MCF 10A (cell line): ENCODE measurements at places on chromosomes 7 and 10. TPM values are rescaled to one million over a fixed set of nuclear protein-coding genes. Genes with fewer than 3 reads are reported as not detected.
A peak's percentile ranks its signal among the peaks of the same experiment; 100 is the strongest.

LIPJ gene
- total RNA-seq = not detected in 2 replicates

HOGA1 gene
- 0.88 and 1.7 TPM in 2 replicates for total RNA-seq

HOXA5 gene
- 7.4 and 8.8 TPM in 2 replicates for total RNA-seq

GRCh38 chr10:101830322-101831168 is 12.3 kb upstream of the OGA start:
- H3K27ac ChIP-seq = peak overlapping the region; percentile 75
- peaks cover 11% of the 10 kb centered on the region for H3K36me3 ChIP-seq
- peak; percentile 87 for DNase-seq

- peaks cover 5% of the 10 kb centered on the region for H3K4me1 ChIP-seq
- no peak overlapping the region for H3K27ac ChIP-seq
- no peak for DNase-seq
- H3K36me3 ChIP-seq = peaks cover 6% of the 10 kb centered on the region
Measured at GRCh38 chr7:102321351-102322201, 34.7 kb downstream of the SPDYE6 start.

- H3K4me3 ChIP-seq = no peak overlapping the region
- H3K27me3 ChIP-seq = no peaks in the 10 kb centered on the region
- no peaks in the 10 kb centered on the region for H3K36me3 ChIP-seq
- H3K4me1 ChIP-seq = no peaks in the 10 kb centered on the region
- no peak for DNase-seq
Measured at GRCh38 chr10:89814278-89814677, 112.9 kb downstream of the KIF20B start.

- peaks cover 11% of the 10 kb centered on the region for H3K4me1 ChIP-seq
- DNase-seq = no peak
- H3K36me3 ChIP-seq = no peaks in the 10 kb centered on the region
Measured at GRCh38 chr7:98779800-98780587, 89.8 kb downstream of the TMEM130 start.

- no peak overlapping the region for H3K27ac ChIP-seq
- H3K27me3 ChIP-seq = peaks cover 57% of the 10 kb centered on the region
- no peaks in the 10 kb centered on the region for H3K36me3 ChIP-seq
- no peaks in the 10 kb centered on the region for H3K4me1 ChIP-seq
- DNase-seq = no peak
Measured at GRCh38 chr7:33903791-33904680, 1.3 kb upstream of the BMPER start.

DNA sequence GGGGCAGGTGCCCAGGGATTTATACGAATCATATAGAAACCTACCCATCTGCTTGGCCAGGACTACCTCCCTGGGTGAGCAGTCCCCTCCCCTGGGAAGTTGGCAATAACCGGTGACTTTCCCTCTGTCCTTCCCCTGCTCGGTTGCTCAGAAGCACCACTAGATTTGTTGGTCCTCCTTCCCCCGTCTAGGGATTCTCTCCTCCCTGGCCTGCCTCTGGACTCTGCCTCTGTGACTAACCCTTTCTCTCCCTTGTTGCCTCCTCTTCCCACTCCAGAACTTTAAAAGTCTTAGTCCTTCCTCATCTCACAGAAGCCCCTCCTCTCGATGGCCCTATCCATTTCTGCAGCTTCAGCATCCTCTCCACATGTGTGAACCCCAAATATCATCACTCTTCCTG is 9.8 kb downstream of the CALHM3 start:
- H3K27me3 ChIP-seq = peaks cover 29% of the 10 kb centered on the region
- no peak overlapping the region for H3K4me3 ChIP-seq
- DNase-seq = no peak
- no peak overlapping the region for H3K27ac ChIP-seq

GRCh38 chr10:70441895-70442309 is 421 bp upstream of the NODAL start:
- H3K4me3 ChIP-seq = no peak overlapping the region
- H3K36me3 ChIP-seq = no peaks in the 10 kb centered on the region
- peaks cover 13% of the 10 kb centered on the region for H3K27me3 ChIP-seq
